ENCODE measurements at places on chromosomes 13 and 19.

- no peak for DNase-seq
These were observed 26.3 kb upstream of the INTS6 start for GRCh38 chr13:51479199-51479523.

- DNase-seq = no peak
These were observed 478.4 kb downstream of the PCDH9 start for GRCh38 chr13:66751691-66752090.

DNA sequence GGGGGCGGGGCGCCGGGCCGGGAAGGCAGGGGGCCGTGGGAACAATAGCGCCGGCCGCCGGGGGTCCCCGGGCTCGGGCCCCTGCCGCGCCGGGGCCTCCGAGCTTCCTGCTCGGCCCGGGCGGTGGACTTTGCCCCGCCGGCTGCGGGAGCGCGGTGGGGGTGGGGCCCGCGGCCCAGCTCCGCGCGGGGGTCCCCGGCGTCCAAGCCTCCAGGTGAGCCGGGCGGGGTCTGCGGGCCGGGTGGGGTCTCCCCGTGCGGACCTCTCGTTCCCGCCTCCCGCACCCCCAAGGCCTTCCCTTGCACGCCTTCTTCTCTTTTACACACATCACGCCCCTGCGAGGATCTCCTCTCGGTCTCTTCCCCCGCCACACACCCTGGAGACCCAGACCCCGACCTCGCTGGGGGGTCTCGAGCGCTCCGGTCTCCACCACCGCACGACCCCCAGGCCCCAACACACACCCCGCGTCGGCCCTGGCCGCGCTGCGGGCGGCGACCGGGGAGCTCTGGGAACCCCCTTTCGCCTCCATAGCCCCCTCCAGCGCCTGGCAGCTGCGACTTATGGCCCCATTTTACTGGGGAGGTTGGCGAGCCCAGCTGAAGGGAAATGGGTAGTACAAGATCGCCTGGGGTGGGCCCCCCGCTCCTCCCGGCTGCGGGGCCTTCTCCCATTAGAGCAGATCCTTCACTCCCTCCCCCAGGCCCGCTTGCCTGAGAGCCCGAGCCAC lies 711 bp downstream of the CAMSAP3 start:
- DNase-seq = no peak

GRCh38 chr13:75920536-75920935 lies 284.4 kb downstream of the LMO7 start:
- DNase-seq = no peak

DNA sequence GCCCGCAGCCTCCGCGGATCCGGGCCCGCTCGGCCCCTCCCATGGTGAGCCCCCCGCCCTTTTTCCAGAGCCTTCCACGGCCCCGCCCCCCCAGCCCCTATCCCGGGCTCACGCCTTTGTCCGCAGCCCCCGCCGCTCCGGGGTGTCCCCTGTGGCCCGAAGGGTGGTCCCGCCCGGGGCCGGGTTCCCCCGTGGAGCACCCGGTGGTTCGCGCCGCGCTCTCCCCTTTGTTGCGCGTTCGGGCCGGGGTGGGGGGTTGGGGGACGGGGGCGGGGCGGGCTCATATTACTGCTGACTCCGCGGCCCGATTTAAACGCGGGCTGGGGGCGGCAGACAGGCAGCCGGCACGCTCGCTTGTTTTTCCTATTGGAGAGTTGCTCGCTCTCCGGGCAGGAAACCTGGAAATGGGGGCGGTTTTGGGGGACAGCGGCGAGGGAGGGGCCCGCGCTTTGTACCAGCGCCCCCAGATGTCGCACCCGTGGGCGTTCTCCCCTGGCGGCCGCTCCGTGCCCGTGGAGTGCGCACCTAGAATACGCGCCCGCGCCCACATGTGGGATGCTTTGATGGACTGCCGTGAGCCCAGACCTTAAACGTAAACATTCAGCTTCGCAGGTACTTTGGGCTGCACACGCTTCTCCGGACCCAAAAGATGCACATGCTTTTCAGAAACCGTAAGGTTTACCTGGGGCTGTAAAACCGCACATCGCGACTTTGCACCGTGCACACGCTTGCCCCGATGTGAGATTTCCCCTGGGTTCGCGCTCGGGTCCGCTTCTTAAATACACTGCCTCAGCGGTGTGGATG lies 699 bp downstream of the PTOV1 start:
- DNase-seq = no peak

DNA sequence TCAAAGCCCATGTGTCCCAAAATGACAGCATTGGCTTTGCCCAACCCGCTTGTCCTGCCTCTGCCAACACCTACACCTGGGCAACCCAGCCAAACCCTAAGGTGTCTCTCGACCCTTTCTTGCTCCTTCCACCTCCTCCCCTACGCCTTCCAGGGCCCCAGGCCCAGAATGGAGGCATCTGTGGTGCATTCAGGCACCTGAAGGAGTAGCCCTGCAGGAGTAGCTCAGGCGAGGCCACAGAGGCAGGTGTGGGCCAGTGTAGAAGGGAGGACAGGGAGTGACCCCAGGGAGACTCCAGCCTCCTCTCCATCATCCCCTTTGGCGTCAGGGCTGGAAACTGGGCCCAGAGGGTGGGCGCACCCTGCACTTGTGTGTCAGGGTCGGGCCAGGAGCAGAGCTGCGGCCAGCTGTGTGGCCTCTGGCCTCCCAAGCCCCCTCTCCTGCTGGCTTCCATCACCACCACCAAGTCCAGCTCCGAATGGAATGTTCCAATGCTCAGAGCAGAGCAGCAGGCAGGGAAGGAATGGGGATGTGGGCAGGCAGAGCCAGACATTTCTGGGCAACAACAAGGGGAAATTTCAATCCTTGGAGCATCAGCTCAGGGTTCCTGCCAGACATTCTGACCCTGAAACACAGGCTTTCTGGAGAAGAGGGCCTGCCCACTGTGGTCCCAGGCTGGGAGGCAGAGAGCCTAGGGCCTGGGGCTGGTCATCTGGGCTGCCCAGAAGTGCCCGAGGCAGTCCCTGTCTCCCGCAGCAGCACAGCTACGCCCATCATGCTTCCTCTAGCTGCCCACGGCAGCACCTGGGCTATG lies 16.4 kb downstream of the PLEKHF1 start:
- DNase-seq = no peak

DNA sequence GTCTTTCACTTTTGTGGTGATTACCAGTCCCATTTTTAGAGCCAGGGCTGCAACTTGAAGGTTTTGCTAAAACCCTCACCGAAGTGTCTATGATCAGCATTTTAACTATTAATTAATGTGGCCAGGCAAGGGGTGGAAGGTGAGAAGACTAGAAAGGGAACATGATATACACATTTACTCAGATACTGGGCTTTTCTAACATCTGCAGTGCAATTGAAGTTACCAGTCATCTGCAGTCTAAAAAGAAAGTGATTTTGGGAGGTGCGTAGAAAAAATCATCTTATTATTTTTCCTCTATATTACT lies 481 bp downstream of the ALOX5AP start:
- no peak for DNase-seq

GRCh38 chr19:1675633-1676350 lies 23.4 kb upstream of the TCF3 start:
- DNase-seq = no peak

DNA sequence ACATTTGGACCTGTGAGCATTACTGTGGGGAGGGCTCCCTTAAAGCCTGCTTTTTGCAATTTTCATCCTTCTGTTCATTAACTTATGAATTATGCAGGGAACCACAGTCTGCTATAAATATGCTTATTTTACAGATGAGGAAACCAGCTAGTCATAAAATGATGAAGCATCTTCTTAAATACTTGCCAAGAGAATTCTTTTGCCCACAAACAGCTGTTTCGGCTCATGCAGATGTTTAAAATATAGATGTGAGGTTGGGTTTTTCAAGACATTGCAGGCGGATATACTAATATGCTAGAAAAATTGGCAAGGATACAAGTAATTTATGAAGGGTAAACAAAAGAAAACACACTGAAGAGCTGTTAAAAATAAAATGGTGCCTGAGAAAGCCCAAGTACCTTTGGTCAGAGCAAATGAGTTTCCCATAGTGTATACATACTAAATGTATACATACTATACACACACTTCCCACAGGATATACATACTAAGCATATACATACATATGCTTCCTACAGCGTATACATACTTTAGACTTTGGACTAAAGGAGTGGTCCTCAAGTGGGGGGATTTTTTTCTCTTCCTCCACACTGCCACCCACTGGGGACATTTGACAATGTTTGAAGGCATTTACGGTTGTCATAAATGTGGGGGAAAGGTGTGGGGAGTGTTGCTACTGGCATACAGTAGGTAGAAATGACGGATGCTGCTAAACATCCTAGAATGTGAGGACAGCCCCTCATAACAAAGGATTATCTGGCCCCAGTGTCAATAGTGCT lies 164.9 kb upstream of the CSNK1A1L start:
- no peak for DNase-seq

- peak; percentile 60 for DNase-seq
These were observed at the start of gene DCLK1 for GRCh38 chr13:36131222-36131930. Gene DCLK1 (minus strand): TSS chr13:36131382.

- no peak for DNase-seq
These were observed 312.8 kb upstream of the ZNF507 start for GRCh38 chr19:32032561-32032960.

DNA sequence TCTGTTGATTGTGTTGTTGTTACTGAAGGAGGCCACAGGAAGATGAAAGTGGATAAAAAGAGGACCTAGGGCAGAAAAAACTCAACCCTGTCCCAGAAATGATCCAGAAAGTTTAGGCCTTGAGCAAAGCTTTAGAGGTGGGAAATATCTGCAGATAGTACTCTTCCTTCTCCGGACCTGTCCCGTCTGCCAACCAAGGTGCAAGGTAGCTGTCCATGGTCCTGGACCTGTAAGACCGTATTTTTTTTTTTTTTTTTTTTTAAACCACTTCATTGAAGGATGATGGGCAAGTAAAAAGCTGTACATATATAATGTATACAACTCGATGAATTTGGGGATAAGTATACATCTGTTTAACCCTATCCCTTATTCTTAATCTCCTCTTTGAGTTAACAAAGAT lies 225.9 kb downstream of the OLFM4 start:
- peak; percentile 7 for DNase-seq

- DNase-seq = no peak
These were observed 27.3 kb downstream of the TM9SF2 start for GRCh38 chr13:99528547-99528946.

- DNase-seq = no peak
These were observed 90.0 kb upstream of the SERP2 start for GRCh38 chr13:44283600-44283999.

DNA sequence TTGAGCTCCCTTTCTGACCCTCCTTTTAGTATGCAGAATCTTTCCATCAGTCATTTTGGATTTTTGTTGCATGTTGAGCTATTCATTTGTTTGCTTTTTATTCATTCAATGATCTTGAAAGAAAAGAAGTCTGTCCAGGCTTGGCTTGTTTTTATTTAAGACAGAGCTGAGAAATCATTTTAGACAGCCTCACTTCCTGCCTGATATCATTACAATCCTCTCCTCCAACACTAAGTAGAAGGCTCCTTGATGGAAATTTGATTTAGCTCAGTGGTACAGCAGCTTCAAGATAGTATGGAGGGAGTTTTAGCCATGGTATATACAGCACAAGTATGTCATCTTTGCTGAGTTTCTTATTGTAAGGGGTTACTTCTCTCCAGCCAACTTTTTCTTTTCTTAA lies 28.4 kb downstream of the MBNL2 start:
- DNase-seq = no peak

DNA sequence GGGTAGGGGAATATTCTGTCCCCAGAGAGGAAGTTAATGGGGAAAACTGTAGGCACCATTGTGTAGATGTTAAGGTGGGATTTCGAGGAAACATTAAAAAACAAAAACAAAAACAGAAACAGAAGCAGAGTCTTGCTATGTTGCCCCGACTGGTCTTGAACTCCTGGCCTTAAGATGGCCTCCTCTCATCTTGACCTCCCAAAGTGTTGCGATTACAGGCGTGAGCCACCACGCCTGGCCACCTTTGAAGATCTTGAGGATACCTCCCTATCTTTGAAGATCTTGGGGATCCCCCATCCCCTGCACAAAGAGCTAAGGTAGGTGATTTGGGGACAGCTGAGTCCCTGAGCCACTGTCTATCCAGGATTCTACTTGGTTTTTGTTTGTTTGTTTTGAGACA lies 553 bp upstream of the ICAM3 start:
- DNase-seq = no peak

DNA sequence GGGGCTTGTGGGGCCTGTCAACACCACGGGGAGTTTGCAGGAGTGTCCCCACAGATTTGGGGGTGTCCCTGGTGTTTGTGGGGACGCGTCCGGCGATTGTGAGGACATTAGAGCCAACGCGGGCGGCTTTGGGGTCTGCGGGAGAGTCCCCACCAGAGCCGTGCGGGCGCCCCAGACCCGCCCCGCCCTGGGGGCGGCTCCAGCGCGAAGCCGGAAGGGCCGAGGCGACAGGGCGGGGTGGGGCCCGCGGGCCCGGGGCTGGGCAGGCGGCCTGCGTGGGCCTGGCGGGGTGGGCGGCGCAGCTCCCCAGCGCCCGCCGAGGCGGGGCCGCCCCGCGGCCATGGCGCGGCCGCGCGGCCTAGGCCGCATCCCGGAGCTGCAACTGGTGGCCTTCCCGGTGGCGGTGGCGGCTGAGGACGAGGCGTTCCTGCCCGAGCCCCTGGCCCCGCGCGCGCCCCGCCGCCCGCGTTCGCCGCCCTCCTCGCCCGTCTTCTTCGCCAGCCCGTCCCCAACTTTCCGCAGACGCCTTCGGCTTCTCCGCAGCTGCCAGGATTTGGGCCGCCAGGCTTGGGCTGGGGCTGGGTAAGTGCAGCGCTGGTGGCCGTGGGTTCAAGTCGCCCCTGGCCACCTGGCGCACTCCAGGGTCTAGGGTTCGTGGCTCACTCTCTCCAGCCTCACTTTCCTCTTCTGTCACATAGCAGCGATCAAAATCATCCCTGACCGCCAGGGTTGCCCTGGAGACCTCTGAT lies 10.3 kb downstream of the PDE4A start:
- no peak for DNase-seq

- DNase-seq = no peak
These were observed 237.7 kb upstream of the DACH1 start for GRCh38 chr13:72104656-72105180.

DNA sequence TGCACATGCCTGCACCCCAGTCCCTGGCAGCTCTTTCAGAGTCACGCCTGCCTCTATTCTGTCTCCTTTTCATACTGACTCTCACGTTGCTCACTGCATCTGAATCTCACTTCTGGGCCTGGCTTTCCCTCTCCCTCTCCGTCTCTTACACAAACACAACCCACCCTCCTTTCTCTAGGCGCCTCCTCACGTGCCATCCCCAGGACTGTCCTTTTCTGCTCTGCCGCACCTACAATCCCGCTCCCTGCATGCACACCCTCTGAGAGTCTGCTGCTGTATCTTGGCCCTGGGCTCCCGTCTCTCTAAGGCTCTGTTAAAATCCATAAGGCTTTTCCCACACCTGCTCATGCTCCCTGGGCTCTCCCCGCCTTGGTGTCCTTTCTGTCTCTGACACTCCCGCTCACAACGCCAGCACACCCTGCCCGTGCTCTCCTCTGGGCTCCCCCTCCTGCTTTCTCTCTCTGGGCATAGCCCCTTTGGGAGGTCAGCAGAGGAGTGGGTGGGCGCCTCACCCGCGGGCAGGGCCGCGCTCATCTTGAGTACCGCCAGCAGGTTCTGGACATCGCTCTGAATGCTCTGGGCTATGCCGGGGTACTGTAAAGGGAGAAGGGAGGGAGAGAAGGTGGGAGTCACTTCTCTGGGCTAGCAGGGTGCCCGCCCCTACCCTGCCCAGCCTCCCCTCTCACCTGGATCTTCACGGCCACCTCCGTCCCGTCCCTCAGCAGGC lies 12.7 kb upstream of the NUMBL start:
- DNase-seq = no peak

Measured in neural crest cell (in vitro differentiated cells).